ENCODE measurements at places on chromosomes 4 and X. TPM values are rescaled to one million over a fixed set of nuclear protein-coding genes. Genes with fewer than 3 reads are reported as not detected.

- no peak for DNase-seq
Measured at GRCh38 chrX:106611317-106611678, 480 bp upstream of the RADX start.

- DNase-seq: no peak
Measured at GRCh38 chr4:52235552-52236201, 184.6 kb downstream of the SPATA18 start.

GRCh38 chr4:183447646-183448045, 3.2 kb downstream of the CDKN2AIP start:
- DNase-seq: no peak

- DNase-seq: peak; percentile 14
Measured at GRCh38 chr4:76212851-76213414, 691 bp downstream of the SCARB2 start.

DNA sequence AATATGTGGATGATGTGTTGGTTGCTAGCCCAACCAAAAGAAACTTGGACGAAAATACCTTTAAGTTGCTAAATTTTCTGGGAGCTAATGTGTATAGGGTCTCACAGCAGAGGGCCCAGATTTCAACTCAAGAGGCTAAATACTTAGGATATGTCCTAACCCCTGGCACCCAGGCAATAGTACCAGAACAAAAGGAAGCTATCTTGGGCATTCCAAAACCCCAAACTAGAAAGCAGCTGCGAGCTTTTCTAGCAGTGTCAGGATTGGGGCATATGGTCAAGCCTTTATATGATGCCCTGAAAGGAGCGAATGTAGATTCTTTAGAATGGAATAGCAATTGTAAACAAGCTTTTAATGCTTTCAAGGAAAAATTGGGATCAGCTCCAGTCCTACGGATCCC, 10.6 kb downstream of the CXCL2 start:
- no peak for DNase-seq

DNA sequence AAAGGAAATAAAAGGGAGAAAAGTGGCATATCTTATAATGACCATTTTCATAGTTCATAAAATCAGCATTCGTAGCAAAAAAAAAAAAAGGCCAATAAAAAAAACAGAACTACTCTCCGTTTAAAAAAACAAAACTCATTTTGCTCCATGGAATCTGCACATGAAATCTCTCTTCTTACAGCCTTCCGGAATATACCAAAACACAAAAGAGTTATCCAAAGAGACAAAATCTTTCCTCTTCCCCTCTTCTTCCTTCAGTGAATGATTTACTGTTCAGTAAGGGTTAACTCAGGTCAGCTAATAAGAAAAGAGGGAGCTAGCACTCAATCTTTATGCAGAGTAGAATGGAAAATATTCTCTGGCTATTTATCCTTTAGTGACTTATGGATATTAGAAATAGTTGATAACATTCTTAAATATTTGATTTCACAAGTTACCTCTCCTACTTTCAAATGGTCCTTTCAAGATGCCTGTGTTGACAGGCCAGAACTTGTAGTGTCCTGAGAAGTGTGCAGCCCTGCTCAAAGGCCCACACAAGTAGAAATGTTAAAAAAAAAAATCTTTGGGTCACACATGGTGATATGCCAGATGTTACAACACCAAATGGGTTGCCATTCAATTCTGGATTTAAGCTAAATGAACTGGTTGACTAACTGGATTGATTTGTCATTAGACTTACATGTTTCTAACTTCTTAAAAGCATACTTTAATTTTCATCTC, 42.1 kb downstream of the PDGFC start:
- no peak for DNase-seq

DNA sequence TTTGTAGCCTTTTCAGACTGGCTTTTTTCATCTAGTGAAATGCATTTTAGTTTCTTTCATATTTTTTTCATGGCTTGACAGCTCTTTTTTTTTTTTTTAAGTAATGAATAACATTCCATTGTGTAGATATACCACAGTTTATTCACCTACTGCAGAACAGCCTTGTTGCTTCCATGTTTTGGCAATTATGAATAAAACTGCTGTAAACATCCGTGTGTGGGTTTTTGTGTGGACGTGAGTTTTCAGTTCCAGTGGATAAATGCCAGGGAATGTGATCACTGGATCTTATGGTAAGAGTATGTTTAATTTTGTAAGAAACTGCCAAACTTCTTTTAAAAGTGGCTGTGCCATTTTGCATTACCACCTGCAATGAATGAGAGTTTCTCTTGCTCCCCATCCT, 160.8 kb downstream of the SOWAHB start:
- DNase-seq: no peak

GRCh38 chr4:104915373-104915772, 231.3 kb upstream of the TET2 start:
- no peak for DNase-seq

- DNase-seq: no peak
Measured at GRCh38 chr4:43360296-43360695, 467.8 kb downstream of the GRXCR1 start.

ARX gene
- not detected for total RNA-seq

DNA sequence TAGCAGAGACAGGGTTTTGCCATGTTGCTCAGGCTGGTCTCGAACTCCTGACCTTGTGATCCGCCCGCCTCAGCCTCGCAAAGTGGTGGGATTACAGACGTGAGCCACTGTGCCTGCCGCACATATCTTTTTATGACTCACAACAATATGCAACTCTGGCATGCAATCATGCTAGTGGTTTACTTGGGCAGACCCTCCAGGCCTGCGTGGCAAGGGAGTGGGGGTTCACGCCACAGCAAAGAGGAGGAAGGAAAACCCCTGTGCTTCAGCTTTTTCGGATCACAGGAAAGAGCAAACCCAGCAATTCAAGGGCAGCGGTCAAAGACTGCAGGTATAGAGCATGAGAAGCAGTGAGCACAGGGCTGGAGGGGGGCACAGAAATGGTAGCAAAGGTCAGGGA, 48.3 kb upstream of the CD99 start:
- DNase-seq: no peak

DNA sequence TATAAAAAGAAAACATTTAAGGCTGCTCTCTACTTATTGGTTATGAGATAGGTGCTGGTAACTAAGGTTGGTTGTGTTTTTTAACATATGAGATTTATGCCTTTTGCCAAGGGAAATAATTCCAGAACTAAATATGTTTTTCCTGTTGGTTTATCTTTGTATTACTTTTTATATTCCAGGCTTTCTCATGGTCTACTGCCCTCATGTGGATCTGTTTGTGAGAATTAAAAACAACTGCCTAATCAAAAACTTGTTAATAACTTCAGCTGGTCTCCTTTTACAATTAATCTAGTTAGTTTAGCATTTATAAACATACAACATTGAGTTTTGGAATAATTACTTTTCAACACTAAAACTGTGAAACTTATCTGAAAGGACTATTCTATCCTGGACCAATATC, 1208.3 kb downstream of the ADGRL3 start:
- no peak for DNase-seq

DNA sequence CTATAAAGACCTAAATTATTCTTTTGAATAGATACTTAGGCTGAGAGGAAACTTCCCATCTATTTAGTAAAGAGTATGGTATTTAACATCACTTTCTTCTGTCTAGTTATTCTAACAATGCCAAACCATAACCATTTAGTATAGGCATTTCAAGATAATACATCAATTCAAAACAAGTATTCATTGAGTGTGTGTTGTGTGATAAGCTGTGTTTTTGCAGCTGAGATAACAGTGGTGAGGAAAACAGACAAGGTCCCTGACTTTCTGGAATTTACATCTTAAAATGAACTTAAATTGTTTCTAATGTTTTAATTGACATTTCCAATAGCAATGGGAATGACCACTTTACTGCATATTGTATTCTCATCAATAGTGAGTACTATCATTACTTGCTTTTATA, 22.4 kb upstream of the TSPAN5 start:
- DNase-seq: no peak

PTTG2 gene
- total RNA-seq: not detected

SPATA4 gene
- total RNA-seq: not detected

TEX13C gene
- total RNA-seq: not detected

NHS gene
- 5.1 TPM for total RNA-seq

ZNF141 gene
- 6.6 TPM for total RNA-seq

HHIP gene
- total RNA-seq: 2.8 TPM

RTL9 gene
- 0.02 TPM for total RNA-seq

PPEF2 gene
- total RNA-seq: not detected

DNA sequence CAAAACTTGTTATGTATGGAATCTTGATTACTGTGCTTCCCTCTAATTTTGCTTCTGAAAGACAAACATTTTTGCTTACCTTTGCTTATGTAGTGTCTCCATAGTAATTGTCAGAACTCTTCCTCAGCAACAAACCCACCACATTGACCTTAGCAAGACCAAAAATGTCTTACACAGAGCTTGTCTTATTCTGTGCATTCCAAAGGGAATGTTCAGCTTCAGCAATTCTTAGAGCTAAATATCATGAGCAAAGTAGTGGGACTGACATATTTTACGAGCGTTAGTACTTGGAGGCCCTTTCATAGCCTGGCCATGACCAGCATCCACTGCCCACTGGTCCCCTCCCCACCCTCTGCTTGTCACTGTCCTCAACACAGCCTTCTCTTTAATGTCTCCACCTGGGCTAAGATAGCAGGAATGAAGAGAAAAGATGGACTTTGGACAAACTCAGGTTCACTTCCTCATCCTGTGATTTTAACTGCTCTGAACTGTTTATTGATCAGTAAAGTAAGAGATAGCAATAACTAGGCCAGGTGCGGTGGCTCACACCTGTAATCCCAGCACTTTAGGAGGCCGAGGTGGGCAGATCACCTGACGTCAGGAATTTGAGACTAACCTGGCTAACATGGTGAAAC, 15.5 kb upstream of the SH3D19 start:
- DNase-seq: no peak

MPC1L gene
- total RNA-seq: not detected

IQSEC2 gene
- 20.4 TPM for total RNA-seq

Measured in M059J (cell line).